ENCODE measurements at places on chromosomes 4 and X. TPM values are rescaled to one million over a fixed set of nuclear protein-coding genes. Genes with fewer than 3 reads are reported as not detected.

- H3K36me3 ChIP-seq = peaks cover 35% of the 10 kb centered on the region
- H3K27ac ChIP-seq = peak overlapping the region; percentile 79
- peak overlapping the region; percentile 87 for H3K4me3 ChIP-seq
- DNase-seq = no peak
- H3K4me1 ChIP-seq = peaks cover 28% of the 10 kb centered on the region
- H3K27me3 ChIP-seq = no peaks in the 10 kb centered on the region
Observed at GRCh38 chr4:2962614-2963174, 512 bp downstream of the NOP14 start.

- DNase-seq = peak; percentile 78
- H3K27ac ChIP-seq = peak within 1 kb of the TSS; percentile 73
Observed at GRCh38 chr4:133148690-133149363, at the start of gene PCDH10. Gene PCDH10, plus strand, starts transcription at chr4:133149294. Its CDS starts 847 bp downstream, at chr4:133150141.

- no peaks in the 10 kb centered on the region for H3K27me3 ChIP-seq
- no peak overlapping the region for H3K4me3 ChIP-seq
- no peaks in the 10 kb centered on the region for H3K36me3 ChIP-seq
- no peak for DNase-seq
Observed at GRCh38 chrX:94722578-94722977, 1048.6 kb downstream of the FAM133A start.

- DNase-seq = peak; percentile 71
- H3K36me3 ChIP-seq = no peaks in the 10 kb centered on the region
- no peak overlapping the region for H3K4me3 ChIP-seq
- H3K27ac ChIP-seq = no peak overlapping the region
- H3K4me1 ChIP-seq = no peaks in the 10 kb centered on the region
Observed at GRCh38 chr4:139619644-139620043, 46.0 kb upstream of the MGST2 start.

GRCh38 chr4:159177265-159178150, 74.6 kb downstream of the RAPGEF2 start:
- peaks cover 33% of the 10 kb centered on the region for H3K4me1 ChIP-seq
- no peaks in the 10 kb centered on the region for H3K27me3 ChIP-seq
- H3K4me3 ChIP-seq = no peak overlapping the region
- no peaks in the 10 kb centered on the region for H3K36me3 ChIP-seq
- DNase-seq = no peak

DNA sequence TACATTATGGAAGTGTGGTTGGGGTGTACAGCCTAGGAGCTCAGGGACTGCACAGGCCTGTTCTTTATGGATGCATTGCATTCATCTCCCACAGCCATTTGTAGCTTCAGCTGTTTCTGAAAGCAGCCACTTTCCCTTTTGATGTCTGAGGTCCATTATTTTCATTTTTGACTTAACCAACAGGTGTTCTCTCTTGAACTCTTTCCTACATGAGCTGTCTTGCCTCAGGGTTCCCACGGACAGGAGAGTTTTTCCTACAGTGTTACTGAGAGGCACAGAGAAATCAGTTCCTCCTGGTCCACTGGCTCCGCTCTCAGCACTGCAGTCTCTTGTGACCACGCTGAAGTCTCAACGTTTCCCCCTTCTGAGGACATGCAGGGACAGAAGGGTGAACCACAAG, 87.2 kb downstream of the RASL11B start:
- no peaks in the 10 kb centered on the region for H3K4me1 ChIP-seq
- no peak overlapping the region for H3K27ac ChIP-seq
- no peaks in the 10 kb centered on the region for H3K36me3 ChIP-seq
- H3K4me3 ChIP-seq = no peak overlapping the region
- DNase-seq = no peak

DNA sequence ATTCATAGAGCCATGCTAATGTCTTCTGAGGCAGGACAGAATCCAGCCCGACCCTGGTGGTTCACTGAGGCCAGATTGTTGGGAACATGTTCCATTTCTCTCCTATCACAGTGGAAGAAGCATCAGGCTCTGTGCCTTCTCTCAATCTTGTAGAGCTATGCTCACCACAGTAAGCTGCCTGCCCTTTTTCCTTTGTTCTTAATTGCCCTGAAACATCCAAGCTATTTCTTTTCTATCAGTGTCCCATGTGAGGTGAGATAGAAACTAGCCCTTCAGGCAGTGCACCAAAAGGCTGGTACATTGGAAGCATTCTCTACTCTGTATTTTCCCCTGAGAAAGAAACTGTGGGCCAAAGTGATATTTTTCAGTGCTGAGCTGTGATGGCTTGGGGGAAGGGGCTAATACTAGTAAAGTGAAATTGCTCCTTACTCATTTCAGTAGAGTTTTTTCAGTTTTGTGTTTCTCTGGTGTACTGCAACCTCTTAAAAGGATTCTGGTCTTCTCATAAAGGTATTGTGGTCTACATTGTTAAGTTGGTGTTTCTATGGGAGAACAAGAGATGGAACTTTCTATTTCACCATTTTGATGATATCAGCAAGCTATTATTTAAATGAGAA, 611.2 kb downstream of the RPA4 start:
- no peak overlapping the region for H3K4me3 ChIP-seq
- no peak for DNase-seq
- peaks cover 2% of the 10 kb centered on the region for H3K36me3 ChIP-seq
- H3K27ac ChIP-seq = no peak overlapping the region
- H3K27me3 ChIP-seq = no peaks in the 10 kb centered on the region

- H3K4me1 ChIP-seq = peaks cover 17% of the 10 kb centered on the region
- peak overlapping the region; percentile 57 for H3K27ac ChIP-seq
- no peaks in the 10 kb centered on the region for H3K27me3 ChIP-seq
- DNase-seq = no peak
- H3K36me3 ChIP-seq = no peaks in the 10 kb centered on the region
Observed at GRCh38 chrX:135389243-135389642, 32.5 kb upstream of the SMIM10L2A start.

DNA sequence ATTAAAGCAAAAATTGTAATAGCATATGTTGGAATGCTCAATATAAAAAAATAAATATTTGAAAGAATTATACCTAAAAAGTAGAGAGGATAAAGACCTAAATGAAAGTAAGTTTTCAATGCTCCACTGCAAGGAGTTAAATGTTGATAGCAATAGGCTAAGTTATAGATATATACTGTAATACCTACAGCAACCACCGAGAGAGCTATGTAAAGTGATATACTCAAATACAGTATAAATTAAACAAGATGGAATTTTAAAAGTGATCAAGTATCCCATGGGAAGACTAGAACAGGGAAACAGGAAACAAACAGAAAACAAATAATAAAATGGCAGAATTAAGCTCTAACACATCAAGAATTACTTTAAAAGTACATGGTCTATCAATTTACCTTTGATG, 73.9 kb downstream of the CASP3 start:
- H3K4me1 ChIP-seq = peaks cover 14% of the 10 kb centered on the region
- H3K4me3 ChIP-seq = no peak overlapping the region
- peaks cover 10% of the 10 kb centered on the region for H3K36me3 ChIP-seq
- H3K27me3 ChIP-seq = no peaks in the 10 kb centered on the region
- H3K27ac ChIP-seq = peak overlapping the region; percentile 77

DNA sequence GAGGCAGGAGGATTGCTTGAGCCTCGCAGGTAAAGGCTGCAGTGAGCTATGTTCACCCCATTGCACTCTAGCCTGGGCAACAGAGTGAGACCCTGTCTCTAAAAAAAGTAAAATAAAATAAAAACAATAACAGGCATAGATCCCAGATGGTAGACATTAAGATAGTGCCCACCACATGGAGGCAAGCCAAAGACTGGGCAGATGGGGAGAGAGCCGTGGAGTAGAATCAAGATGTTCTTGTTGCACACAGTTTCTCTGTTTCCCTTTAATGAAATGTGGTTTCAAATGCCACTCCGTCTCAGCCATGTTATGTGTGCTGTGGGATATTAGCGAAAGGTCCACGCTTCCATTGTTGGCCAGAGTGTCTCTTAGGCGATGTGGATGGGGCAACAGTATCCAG, 63.8 kb upstream of the TBL1X start:
- H3K4me3 ChIP-seq = no peak overlapping the region
- no peaks in the 10 kb centered on the region for H3K27me3 ChIP-seq
- no peaks in the 10 kb centered on the region for H3K4me1 ChIP-seq
- no peak for DNase-seq
- H3K36me3 ChIP-seq = no peaks in the 10 kb centered on the region

GRCh38 chr4:47598320-47598719, 113.2 kb downstream of the ATP10D start:
- H3K27me3 ChIP-seq = no peaks in the 10 kb centered on the region
- H3K27ac ChIP-seq = no peak overlapping the region
- no peak overlapping the region for H3K4me3 ChIP-seq
- DNase-seq = no peak
- H3K4me1 ChIP-seq = no peaks in the 10 kb centered on the region

DNA sequence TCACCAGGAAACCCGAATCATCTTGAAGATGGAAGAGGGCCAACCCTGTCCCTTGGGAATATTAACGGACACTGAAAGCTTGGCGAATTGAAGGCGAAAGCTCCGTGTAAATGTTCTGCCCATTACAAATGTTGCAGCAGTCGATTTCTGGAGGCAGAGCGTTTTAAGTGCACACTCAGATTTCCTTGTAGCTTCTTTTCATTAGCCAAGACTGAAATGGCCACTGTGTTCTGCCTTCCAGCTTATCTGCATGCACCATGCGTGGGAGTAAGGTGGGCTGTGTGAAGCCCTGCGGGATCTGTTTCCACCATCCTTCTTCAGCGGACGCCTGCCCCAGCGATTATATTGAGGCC, 1.3 kb downstream of the SMIM20 start:
- peaks cover 9% of the 10 kb centered on the region for H3K27me3 ChIP-seq

DNA sequence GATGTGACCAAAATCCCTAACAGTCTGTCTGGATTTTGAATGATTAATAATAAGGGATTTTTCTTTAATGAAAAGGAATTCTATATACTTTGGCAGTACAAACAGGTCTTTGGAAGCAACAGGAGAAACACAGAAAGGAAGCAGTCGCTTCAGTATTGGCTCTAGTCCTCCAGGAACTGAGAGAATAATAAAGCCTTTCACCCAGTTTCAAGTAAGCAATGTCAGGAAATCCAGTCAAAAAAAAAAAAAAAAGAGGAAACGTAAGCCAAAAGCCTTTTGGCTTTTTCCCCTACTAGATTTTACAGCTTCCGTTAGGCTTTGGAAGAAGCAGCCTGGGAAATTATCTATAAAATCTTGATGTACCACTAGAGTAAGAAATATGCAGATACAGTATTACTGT, 61.7 kb upstream of the HDAC8 start:
- H3K4me1 ChIP-seq = no peaks in the 10 kb centered on the region
- no peak overlapping the region for H3K4me3 ChIP-seq
- H3K27ac ChIP-seq = no peak overlapping the region
- H3K36me3 ChIP-seq = peaks cover 4% of the 10 kb centered on the region

- DNase-seq = no peak
- peaks cover 2% of the 10 kb centered on the region for H3K4me1 ChIP-seq
- peaks cover 47% of the 10 kb centered on the region for H3K27me3 ChIP-seq
- H3K4me3 ChIP-seq = no peak overlapping the region
- H3K27ac ChIP-seq = no peak overlapping the region
Observed at GRCh38 chr4:185137233-185137925, 5.7 kb upstream of the SLC25A4 start.

DNA sequence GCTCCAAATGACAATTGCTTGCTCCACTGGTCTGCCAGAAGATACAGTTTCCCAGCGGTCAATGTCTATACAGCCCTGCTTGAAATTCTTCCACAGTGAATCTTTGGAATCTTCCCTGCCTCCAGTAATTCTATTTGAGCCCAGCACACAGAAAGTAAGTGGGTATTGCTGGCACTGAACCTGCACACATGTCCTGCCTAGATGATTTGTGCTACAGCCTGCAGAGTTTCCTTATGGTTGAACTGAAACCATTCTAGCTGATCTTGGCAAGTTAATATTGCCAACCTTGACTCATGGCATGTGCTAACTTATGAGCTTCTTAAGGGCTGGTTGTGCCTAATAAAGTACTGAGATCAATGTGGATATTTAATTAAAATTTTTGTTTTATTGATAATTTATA, 553.8 kb upstream of the GNPDA2 start:
- no peak for DNase-seq
- no peak overlapping the region for H3K27ac ChIP-seq
- H3K4me3 ChIP-seq = no peak overlapping the region

The HGFAC gene
- total RNA-seq = not detected

The SPARCL1 gene
- total RNA-seq = not detected

The PITX2 gene
- 0.09 TPM for total RNA-seq

The ADH1C gene
- total RNA-seq = not detected

The MAGEA11 gene
- not detected for total RNA-seq

The UGT2B11 gene
- not detected for total RNA-seq

The GABRB1 gene
- not detected for total RNA-seq

The INTU gene
- total RNA-seq = not detected

The SPATA4 gene
- 0.12 TPM for total RNA-seq

The NXT2 gene
- total RNA-seq = 12.5 TPM

The PPEF2 gene
- total RNA-seq = 0.23 TPM

The SMIM31 gene
- total RNA-seq = not detected
